ENCODE measurements at places on chromosomes 3 and 15. TPM values are rescaled to one million over a fixed set of nuclear protein-coding genes. Genes with fewer than 3 reads are reported as not detected.

- no peak for DNase-seq
- H3K4me3 ChIP-seq: peak overlapping the region; percentile 99
- peaks cover 12% of the 10 kb centered on the region for H3K36me3 ChIP-seq
- peaks cover 50% of the 10 kb centered on the region for H3K27me3 ChIP-seq
Observed at GRCh38 chr3:180990505-180990904, 969 bp upstream of the DNAJC19 start.

DNA sequence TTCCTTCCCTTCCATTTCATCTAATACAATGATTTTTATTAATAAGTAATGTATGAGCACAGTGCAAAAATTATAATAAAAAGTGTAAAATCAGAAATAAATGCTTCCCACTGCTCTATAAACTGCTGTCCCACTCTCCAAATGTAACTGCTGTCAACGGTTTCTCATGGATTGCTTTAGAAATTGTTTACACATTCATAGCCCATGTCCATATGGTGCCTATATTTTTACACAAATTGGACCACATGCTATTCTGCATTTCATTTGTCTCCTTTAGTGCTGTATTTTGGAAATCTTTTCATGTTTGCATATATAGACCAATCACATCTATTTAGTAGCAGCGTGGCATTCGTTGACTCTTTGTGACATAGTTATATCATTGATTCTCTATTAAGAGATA, 164.7 kb upstream of the SLCO3A1 start:
- H3K36me3 ChIP-seq: no peaks in the 10 kb centered on the region
- H3K27ac ChIP-seq: no peak overlapping the region
- H3K4me3 ChIP-seq: no peak overlapping the region
- DNase-seq: no peak
- H3K4me1 ChIP-seq: no peaks in the 10 kb centered on the region

DNA sequence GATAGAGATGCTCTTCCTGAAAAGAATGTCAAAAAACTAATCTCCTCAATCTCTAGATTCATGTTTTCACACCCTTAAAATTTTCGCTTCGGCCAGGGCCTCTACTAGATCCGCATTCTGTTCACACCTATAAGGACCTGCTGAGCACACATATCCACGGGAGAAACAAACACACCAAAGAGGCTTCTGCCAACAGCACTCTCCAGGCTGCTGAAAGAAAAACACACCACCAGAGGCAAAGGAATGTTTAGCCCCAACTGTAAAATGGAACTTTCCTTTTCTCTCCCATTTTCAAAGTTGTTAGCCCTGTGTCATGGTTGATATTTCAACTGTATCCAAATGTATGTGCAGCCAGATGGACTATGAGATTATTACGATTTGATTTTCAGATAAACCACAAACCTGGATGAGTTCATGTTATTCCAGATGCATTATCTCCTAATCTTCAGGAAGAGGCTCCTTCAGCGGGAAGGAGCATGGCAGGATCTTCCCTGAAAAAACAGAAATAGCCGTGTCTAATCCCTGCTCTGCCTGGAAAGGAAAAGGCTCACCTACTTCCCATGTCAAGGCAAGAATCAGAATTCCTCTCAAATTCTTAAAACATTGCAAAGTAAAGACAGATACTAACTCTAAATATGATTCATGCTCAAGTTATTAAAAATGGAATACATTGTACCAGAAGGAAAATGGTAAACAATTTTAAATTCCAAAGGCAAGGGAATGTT, 442.7 kb upstream of the NR2F2 start:
- no peak overlapping the region for H3K4me3 ChIP-seq
- H3K27me3 ChIP-seq: no peaks in the 10 kb centered on the region
- no peak for DNase-seq
- no peaks in the 10 kb centered on the region for H3K36me3 ChIP-seq

GRCh38 chr3:32172420-32172819, 66.0 kb downstream of the GPD1L start:
- H3K4me3 ChIP-seq: no peak overlapping the region
- no peak overlapping the region for H3K27ac ChIP-seq
- H3K27me3 ChIP-seq: peaks cover 1% of the 10 kb centered on the region
- H3K36me3 ChIP-seq: no peaks in the 10 kb centered on the region
- no peak for DNase-seq

GRCh38 chr3:132522353-132522752, 74.7 kb upstream of the ACKR4 start:
- H3K27ac ChIP-seq: no peak overlapping the region
- no peak overlapping the region for H3K4me3 ChIP-seq
- DNase-seq: no peak
- H3K36me3 ChIP-seq: peaks cover 92% of the 10 kb centered on the region
- no peaks in the 10 kb centered on the region for H3K27me3 ChIP-seq
- no peaks in the 10 kb centered on the region for H3K4me1 ChIP-seq

GRCh38 chr3:115512565-115513415, 110.5 kb upstream of the GAP43 start:
- peaks cover 12% of the 10 kb centered on the region for H3K4me1 ChIP-seq
- peak overlapping the region; percentile 86 for H3K27ac ChIP-seq
- no peaks in the 10 kb centered on the region for H3K36me3 ChIP-seq
- no peaks in the 10 kb centered on the region for H3K27me3 ChIP-seq
- peak overlapping the region; percentile 80 for H3K4me3 ChIP-seq

DNA sequence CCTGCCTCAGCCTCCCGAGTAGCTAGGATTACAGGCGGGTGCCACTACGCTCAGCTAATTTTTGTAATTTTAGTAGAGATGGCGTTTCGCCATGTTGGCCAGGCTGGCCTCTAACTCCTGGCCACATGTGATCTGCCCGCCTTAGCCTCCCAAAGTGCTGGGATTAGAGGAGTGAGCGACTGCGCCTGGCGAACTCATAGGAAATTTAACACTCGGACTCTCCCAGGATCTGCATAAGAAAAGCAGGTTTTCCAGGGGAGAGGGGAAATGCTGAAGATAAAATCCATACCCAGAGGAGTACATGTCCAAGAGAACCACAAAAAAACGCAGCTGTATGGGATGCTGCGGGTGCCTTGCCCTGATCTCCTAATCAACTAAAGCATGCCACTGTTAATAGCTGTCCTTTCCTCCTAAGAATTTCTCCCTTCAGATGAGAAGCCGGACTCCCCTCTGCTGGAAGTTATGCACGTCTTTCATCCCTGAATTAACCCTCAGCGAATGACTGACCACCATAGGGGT, 25.3 kb upstream of the TGFBR2 start:
- no peak for DNase-seq
- H3K4me3 ChIP-seq: no peak overlapping the region
- peaks cover 4% of the 10 kb centered on the region for H3K4me1 ChIP-seq
- no peak overlapping the region for H3K27ac ChIP-seq
- H3K27me3 ChIP-seq: no peaks in the 10 kb centered on the region
- no peaks in the 10 kb centered on the region for H3K36me3 ChIP-seq

The SKIL gene
- 190 TPM for total RNA-seq

The ACAD9 gene
- total RNA-seq: 52.1 TPM

The CCR3 gene
- total RNA-seq: not detected
